ENCODE measurements at places on chromosomes 7 and 10. TPM values are rescaled to one million over a fixed set of nuclear protein-coding genes. Genes with fewer than 3 reads are reported as not detected.
A peak's percentile ranks its signal among the peaks of the same experiment; 100 is the strongest.

- peaks cover 19% of the 10 kb centered on the region for H3K36me3 ChIP-seq
- H3K4me3 ChIP-seq: no peak overlapping the region
- no peaks in the 10 kb centered on the region for H3K4me1 ChIP-seq
- H3K27ac ChIP-seq: no peak overlapping the region
- no peaks in the 10 kb centered on the region for H3K27me3 ChIP-seq
- DNase-seq: no peak
Observed at GRCh38 chr7:30019960-30020359, 6.5 kb downstream of the FKBP14 start.

- no peaks in the 10 kb centered on the region for H3K36me3 ChIP-seq
- peak; percentile 61 for DNase-seq
- peaks cover 17% of the 10 kb centered on the region for H3K27me3 ChIP-seq
- H3K4me1 ChIP-seq: peaks cover 17% of the 10 kb centered on the region
Observed at GRCh38 chr7:29987811-29988317, 1.7 kb downstream of the SCRN1 start.

Gene ZNF365
- 0.35 TPM for total RNA-seq

Gene WNT8B
- 1.9 TPM for total RNA-seq

Data from GM23338 (cell line).